ENCODE measurements at places on chromosomes 3 and 15. TPM values are rescaled to one million over a fixed set of nuclear protein-coding genes. Genes with fewer than 3 reads are reported as not detected.

Gene KCNH8
- polyA plus RNA-seq: 0.06 TPM

GRCh38 chr3:189824629-189825312 is 193.6 kb downstream of the TP63 start:
- DNase-seq: no peak

Gene LIPC
- 0.20 TPM for polyA plus RNA-seq

DNA sequence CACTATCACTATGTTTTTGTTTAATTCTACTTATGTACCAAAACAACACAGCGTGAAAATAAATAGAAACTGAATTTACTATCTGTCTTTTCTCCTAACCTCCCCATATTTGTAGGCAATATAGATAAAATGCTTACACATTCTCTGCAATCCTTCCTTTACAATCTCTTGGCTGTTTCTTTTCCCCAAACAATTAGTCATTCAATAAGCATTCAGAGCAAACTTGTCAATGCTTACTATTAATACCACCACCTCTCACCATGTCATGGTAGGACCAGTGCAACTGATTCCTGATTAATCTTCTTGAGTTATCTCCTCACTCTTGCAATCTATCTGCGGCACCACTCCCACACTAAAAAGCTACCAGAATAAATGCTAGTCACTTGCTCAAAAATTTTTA is 74.0 kb upstream of the TTBK2 start:
- no peak for DNase-seq

Gene RTP1
- polyA plus RNA-seq: not detected

Gene ADAMTS9
- polyA plus RNA-seq: 29.9 TPM

Measured in lung (tissue), 17 donors.